T-helper 2 cell (primary cell): ENCODE measurements at places on chromosomes 7 and 10.

DNA sequence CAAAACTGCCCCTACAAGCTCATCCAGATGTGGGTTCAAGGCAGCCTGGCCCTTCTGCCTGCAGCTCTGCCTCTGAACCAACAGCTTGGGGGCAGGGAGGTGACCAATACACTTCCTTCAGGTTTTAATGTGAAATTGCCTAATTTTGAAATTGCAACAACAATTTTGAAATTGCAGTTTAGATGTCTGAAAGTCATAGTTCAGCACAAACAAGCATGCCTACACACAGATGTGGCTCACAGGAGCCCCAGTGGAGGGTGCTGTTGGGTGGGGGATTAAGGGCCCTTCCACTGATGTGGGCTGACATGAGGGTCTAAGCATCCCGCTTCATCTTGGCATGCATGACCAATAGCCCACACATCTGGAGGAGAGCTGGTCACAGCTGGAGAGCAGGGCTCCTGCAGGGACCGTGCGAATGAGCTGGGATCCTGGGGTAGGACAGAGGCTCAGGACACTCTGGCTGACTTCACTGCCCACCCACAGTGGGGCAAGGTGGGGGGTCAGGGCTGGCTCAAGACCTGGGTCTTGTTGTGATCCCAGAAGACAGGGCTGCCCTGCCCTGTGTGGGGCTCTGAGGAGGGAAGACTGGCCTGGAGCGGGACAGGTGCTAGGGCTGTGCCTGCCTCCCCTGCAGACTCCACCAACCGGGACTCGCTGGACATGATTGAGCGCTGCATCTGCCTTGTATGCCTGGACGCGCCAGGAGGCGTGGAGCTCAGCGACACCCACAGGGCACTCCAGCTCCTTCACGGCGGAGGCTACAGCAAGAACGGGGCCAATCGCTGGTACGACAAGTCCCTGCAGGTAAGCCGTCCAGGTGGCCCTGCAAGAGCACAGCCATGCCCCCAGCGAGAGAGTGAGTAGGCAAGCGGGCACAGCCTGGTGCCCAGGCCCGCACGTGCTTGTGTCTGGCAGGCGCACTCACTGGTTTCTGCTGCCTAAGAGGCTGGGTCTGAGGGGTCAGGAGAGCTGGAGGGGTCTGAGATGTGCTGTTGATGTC lies 32.3 kb downstream of the CHAT start:
- no peak for DNase-seq

GRCh38 chr7:86788948-86789347 lies 145.2 kb downstream of the GRM3 start:
- no peak for DNase-seq

DNA sequence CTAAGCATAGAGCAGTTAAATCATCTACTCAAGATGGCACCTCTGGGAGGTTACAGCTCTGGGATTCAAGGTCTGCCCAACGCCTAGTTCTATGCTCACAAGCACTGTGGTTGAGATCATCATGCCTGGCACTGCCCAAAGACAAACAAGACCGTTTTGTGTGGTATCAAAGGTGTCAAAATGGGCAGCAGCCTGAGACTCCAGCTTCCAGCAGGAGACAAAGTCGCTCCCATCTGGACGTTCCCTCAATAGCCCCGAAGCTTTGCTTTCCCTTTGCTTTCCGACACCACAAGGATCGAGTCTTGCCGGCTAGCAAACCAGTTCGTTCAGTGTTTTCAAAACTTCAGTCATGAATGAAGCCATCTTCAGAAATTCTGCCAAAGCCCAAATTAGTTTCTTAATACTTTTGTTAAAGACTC lies 5.1 kb downstream of the HABP2 start:
- DNase-seq: no peak

DNA sequence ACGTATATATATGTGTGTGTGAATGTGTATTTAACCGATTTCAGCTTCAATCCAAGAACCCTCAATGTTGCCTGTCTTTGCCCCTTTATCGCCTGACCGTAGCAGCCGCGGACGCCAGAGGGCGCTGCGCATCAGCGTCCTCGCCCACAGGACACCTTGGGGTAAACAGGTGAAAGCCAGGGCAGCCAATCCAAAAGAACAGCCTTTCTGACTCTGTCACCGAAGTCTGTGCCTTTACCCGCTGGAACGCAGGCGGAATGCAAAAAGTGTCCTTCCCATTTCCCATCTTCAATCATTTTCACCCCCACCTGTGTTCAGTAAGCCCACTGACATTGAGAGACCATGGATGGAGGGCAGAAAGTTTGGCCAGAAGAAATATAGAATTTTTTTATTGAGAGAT lies 3.6 kb downstream of the NXPH1 start:
- no peak for DNase-seq

- DNase-seq: no peak
Measured at GRCh38 chr7:102223184-102223583, 63.5 kb upstream of the SH2B2 start.

DNA sequence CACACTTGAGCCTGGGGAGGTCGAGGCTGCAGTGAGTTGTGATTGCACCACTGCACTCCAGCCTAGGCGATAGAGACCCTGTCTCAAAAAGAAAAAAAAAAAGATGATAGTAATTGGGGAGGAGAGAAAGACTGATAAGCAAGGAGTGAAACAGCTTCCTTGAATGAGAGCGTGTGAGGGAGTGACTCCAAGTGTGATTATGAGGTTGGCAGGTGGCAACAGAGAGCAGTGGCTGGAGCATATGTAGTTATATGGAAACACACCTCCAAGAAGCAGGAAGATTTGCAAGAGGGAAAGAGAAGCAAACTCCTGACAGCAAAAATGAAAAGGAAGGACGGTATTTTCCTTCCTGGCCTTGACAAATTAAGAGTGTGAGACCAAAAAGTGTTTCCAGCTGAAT lies 50.4 kb downstream of the VKORC1L1 start:
- no peak for DNase-seq

- no peak for DNase-seq
Measured at GRCh38 chr10:10644676-10645385, 372.8 kb upstream of the CELF2 start.

- DNase-seq: no peak
Measured at GRCh38 chr10:88074971-88075370, 211.5 kb downstream of the PTEN start.

- DNase-seq: no peak
Measured at GRCh38 chr10:78950656-78951587, 117.8 kb upstream of the ZMIZ1 start.

GRCh38 chr10:37856881-37857286 lies 526 bp downstream of the ZNF248 start:
- peak; percentile 7 for DNase-seq

- no peak for DNase-seq
Measured at GRCh38 chr10:25017154-25017590, 760 bp downstream of the THNSL1 start.

DNA sequence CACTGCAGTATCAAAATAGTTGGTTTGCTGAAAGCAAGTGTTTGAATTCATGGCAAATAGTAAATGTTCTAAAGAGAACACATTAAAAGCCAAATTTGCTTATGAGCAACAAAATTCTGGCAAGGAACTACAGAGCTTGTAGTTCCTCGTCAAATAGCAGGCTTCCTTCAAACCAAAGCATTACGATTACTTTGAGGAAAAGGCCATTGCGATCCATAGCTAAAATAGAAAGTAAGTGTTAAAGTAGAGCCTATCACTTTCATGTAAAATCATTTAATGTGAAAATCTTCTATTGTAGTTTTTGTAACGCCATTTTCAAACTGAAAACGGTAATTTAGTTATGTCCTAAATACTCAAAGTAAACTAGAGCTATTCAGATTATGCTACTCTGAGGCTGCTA lies 20.1 kb downstream of the CACNA2D1 start:
- no peak for DNase-seq

- DNase-seq: no peak
Measured at GRCh38 chr7:57328963-57329362, 121.0 kb upstream of the ZNF716 start.

GRCh38 chr10:126977216-126977615 lies 72.0 kb downstream of the DOCK1 start:
- no peak for DNase-seq

- no peak for DNase-seq
Measured at GRCh38 chr7:18900803-18901202, 216.6 kb downstream of the TWIST1 start.

DNA sequence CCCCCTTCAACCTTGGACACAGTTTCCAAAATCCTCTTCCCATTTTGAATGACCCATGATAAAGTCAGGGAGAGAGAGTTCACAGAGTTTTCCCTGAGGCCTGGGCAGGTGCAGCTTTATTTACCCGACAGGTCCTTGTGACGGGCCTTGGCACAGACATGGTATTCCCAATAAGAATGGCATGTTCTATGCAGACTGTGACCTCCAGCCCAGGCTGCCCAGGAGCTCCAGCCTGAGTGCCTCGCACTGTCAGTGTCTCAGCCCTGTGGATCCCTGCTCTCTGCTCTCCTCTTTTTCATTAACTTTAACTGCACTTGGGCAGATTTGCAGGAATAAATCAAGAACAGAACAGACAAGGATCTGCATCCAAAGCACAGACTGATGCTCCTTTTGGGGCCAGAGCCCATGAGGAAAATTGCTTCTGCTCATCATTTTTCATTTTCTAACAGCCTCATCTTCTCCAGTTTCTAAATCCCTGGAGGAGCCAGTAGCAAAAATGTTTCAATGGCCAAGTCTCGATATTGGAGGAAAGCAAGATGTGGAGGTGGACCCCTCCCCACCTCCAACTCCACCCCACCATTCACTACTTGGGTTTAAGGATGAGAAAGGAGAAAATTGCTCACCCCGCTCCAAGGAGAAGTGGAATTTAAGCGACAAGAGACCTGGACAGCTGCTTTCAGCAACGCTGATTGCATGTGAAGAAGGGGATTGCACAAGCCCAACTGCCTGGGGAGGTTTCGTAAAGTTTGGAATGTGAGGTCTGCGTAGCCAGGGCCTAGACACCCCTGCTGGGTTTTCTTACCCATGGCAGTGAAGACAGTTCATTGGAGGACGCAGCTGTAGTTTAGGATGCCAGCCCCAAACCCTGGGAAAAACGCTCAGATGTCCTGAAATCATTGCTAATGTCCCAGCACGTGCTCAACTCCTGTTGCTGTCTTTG lies 225.9 kb downstream of the WDR11 start:
- DNase-seq: no peak

- no peak for DNase-seq
Measured at GRCh38 chr10:133237241-133237587, 441 bp upstream of the VENTX start.

- peak; percentile 61 for DNase-seq
Measured at GRCh38 chr10:102410429-102411073, 8.0 kb downstream of the PSD start.

DNA sequence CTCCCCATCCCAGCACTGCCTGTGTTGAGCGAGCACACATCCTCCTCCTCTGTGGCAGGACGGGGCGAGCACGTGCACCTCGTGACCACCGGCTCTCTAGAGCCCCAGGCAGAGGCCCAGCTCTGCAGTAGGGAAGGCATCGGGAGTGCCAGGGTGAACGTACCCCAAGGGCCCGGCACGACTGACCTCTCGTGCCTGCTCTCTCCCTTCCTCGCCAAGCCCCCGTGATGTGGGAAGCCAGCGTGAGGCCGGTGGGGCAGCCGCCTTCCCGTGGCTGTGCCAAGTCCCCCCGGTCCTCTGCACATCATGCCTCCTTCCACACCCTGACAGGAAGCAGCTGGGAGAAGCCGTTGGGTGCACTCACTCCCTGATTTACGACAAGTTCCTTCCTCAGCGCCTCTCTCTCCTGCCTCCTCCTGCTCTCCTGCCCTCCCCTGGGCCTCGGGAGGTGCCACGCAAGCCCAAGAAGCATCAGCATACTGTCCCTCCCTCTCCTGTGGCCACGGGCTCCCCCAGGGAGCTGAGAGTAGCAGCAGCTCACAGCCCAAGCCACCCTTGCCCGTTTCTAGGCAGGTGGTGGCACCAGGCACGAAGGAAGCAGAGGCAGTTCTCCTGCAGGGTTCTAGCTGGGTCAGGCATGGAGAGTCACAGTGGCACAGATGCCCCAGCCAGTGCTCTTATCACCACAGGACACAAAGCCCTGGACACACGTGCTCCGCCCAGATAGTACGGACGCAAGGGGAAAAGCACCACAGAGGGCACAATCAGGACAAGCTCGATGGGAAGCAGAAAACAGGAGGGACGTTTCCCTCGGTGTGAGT lies 47.0 kb downstream of the AMZ1 start:
- no peak for DNase-seq

- DNase-seq: no peak
Measured at GRCh38 chr7:81534446-81534845, 235.4 kb downstream of the HGF start.

- DNase-seq: no peak
Measured at GRCh38 chr10:47286591-47287315, 13.2 kb upstream of the GDF10 start.

GRCh38 chr10:23525406-23525805 lies 86.5 kb downstream of the OTUD1 start:
- DNase-seq: peak; percentile 30

GRCh38 chr10:116125180-116125579 lies 147.8 kb downstream of the GFRA1 start:
- DNase-seq: no peak

DNA sequence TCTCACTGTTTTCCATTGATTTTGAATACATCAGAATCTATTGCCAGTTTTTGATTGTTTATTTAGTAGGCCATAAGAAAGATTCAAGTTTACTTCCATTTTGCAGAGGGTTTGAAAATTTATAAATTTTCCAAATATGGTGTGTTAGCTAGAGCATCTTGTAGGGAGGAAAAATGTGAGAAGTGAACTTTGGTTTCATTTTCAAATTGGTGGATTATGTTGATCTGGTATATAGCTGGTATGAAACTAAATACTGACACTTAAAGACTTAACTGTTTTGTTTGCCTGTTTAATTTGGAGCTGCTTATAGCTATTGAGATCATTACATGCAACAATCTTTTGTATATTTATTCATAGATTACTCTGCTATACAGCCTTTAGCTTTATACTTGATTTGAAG lies 108.1 kb downstream of the ADAM22 start:
- no peak for DNase-seq

DNA sequence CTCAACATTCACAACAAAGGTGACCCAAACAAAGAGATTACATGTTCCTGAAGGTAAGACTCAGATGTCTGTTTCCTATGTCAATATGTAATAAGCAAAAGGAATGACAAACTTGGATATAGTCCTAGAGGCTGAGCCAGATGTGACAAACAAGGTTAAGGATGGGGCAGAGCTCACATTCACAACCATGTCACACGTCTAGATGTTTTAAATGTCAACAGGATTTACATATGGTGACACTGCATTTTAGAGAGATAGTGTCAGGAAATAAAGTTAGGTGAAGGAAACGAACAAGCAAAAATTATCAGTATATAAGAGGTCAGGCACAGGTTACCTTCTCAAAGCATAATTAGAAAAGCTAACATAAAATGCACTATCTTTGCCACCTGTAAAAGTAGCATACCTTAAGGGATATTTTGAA lies 8.4 kb downstream of the RELN start:
- DNase-seq: no peak

DNA sequence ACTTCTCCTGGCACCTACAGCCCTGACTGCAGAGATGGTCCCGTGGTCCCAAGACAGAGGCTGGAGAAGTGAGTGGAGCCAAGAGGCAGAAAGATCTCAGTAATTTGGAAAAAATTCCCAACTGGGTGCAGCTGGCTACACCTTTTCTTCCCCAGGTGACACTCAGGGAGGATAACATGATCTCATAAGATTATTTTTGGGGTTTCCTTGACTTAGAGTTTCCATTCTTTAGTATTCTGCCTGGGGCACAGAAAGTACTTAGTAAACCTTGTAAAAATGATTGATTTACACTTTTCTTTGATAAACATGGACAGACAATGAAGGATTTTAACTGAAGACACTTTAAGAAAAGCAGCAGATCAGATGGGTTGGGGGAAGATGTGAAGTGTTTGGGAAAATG lies 38.6 kb downstream of the HECW1 start:
- no peak for DNase-seq
